GM04503 (cell line): ENCODE measurements at places on chromosomes 16 and 17.

DNA sequence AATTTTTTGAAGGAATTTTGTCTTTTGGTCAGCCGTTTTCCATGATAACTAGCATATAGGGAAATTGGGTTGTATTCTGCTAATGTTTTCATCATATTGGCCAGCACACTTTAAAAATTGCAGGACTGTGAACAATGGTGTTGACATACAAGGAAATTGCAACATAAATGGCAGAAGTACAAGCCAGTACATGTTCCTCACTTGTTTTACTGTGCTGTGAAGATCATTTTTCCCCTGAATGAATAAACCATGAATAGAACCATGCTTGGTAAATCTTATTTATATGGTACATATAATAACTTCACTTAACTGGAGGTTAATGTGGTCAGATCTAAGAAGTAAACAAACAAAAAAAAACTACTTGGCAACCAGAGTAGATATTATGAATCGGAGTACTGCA lies 22.8 kb downstream of the OMG start:
- peak; percentile 55 for DNase-seq

- no peak for DNase-seq
These were observed 445.3 kb upstream of the MAF start for GRCh38 chr16:80045861-80046260.

DNA sequence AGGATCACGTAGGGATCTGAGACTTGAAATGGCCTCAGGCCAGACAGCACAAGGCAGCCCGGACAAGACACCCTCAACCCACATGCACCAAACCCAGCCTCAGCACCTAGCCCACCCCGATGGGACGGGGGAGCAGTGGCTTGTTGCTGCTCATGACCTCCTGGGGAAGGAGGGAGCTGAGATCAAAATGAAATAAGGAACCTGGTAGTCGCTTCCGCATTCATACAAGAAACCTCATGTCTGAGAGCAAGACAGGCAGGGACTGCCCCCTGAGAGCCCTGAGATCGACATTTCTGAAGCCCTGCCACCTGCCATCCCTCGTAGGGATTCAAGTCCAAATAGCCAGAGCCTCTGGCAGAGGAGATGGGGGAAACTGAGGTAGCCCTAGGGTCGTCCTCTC lies 5.7 kb upstream of the CEP131 start:
- no peak for DNase-seq

DNA sequence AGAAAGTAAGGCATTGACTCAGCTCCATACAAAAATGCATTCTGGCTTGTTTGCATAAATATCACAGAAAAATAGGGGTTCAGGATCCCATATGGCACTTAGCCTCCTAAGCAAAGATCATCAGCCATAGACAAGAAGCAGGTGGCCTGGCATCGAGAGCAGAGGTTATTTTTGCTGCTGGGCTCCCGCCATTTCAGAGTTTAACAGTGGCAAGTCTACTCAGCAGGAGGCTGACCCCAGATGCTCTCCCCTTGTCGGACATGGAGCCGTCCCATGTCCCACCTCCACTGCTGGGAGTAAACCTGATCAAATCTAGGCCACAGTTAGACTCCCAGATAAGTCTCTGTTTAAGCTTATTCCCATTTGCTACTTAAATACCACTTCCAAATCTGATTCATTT lies 269.1 kb downstream of the FTO start:
- DNase-seq = no peak

GRCh38 chr17:74045608-74046280 lies 157.7 kb upstream of the RPL38 start:
- no peak for DNase-seq

- DNase-seq = no peak
These were observed 17.5 kb downstream of the CACNG4 start for GRCh38 chr17:66981983-66982508.

DNA sequence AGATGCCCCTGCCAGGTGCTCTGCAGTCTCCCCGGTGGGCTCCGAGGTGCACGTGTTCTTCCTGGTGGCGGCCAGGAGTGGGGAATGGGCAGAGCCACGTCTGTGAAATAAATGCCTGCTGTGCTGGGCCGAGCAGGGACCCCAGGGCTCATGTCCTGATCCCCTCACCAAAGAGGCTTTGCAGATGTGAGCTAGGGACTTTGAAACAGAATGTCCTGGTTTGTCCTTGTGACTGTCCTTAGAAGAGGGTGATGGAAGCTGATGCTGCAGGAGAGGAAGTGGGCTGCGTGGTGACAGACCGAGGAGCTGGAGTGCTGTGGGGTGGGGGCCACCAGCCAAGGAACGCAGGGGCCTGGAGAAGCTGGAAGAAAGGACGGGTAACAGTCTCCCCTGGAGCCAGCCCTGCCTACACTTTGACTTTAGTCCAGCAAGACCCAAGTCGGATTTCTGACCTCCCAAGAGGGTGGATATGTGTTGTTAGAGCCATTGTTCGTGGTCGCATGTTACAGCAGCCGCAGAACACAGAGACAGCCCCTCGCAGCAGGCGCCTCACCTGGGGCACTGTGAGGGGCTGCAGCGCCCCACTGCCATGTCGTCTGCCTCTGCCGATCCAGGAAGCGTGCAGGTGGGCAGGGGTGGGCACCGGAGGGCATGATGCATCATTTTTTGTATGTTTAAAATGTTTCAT lies 217.9 kb upstream of the CIBAR2 start:
- no peak for DNase-seq

DNA sequence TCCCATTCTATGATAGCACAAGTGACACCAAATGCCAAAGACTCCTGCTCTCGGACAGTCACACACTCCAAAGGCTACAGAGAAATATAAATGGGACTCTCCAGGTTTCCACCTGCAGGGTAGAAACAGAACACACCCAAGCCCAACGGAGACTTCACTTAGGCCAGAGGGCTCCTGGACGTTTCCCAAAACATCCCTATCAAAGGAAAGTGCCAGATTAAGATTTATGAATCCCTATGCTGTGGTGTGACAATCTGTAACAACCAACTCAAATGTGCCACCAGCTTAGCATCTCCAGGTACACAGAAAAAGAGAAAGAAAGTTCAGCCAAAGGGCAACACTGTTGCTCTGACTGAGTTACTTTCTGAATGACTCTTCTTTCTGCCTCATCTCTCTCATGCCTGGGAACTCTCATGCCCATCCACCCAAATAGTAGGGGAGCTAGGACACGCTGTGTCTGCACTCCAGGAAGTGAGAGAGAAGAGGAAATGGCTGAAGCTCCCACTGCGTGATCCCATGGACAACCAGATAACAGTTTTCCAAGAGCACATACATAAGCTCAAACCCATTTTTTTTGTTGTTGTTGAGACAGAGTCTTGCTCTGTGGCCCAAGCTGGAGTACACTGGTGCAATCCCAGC lies 49.7 kb downstream of the SMG6 start:
- DNase-seq = no peak

DNA sequence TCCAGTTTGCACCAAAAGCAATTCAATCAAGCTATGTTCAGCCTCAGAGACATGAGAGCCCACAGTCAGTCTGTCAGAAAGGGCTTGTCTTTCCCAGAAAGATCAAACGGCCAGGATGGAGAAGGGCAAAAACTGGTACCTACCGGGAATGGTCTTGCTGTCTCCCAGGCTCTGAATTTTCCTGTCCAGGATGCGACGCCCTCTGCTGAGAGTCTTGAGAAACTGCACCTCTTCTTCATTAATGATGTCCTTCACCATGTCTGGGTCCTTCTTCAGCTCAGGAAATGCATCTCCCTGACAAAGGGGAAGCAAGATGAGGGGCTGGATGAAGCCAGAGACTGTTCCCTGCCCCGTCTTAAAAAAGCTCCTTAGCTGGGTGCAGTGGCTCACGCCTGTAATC lies 15.8 kb upstream of the EXOSC6 start:
- DNase-seq = no peak
